Glomerular endothelial cell (primary cell): ENCODE measurements at places on chromosomes 7 and 10.

DNA sequence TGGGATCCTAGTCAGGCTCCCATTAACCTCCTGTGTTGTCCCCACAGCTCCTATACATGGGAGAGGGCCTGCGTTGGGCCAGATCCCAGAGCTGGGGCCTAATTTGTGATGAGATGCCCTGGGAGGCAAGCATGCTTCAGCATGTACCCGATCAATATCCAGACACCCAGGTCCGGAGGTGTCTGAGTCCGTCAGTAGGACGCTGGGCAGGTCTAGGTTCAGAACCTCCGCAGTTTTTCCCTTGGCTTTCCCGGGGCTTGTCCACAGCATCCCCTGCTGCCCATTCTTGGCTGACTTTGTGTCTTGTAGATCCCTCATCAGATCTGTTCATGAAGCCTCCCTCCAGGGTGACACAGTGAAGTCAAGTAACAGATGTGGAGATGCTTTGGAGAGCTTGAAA is 32.7 kb upstream of the RBAK start:
- DNase-seq: no peak

DNA sequence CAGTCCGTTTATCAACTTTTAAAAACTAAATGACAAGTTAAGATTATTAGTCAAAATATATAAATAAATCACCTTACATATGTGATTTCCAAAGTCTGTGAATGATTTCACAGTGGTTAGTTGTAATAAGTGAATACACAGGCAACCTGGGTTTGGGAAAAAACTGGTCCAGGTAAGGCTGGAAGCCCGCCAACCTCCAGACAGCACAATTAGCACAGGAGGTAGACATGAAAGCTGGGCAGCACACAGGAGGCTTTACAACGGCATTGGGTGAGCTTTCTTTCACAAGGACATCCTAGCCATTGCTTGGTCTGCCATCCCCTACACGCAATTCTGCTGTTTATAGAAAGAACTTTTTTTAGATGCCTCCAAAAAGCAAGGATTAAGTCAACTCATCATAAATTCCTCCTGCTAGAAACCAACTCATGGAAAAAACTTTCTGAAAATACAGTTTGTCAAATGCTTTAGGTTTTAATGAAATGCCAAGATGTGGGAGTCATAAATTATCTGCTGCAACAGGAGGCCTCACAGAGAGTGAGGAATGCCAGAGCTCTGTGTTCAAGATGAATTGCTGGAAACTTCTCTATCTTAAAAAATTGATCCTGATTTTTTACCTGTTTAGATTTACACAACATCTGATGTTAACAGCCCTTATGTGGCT is 346.8 kb upstream of the NFE2L3 start:
- no peak for DNase-seq

GRCh38 chr7:143913945-143914615 is 12.1 kb upstream of the TCAF1 start:
- DNase-seq: no peak

GRCh38 chr7:1054861-1055450 is 10.6 kb downstream of the GPR146 start:
- DNase-seq: no peak

DNA sequence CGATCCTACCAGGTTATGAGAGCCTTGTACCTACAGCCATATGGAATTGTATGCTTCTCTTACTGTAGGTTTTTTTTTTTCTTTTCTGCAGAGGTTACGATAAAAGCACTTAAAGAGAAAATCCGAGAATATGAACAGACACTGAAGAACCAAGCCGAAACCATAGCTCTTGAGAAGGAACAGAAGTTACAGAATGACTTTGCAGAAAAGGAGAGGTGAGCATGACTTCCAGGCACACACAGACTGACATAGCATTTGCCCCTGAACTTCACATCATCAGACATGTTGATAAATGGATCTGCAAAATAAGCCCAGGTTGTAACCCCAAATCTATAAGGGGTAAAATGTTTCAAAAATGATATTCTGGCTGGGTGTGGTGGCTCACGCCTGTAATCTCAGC is 182.4 kb upstream of the SH2B2 start:
- no peak for DNase-seq

GRCh38 chr10:32951111-32951510 is 6.9 kb downstream of the ITGB1 start:
- no peak for DNase-seq

- no peak for DNase-seq
Measured at GRCh38 chr10:100436255-100436654, 26.6 kb upstream of the WNT8B start.

GRCh38 chr10:71068861-71069271 is 143.5 kb upstream of the UNC5B start:
- no peak for DNase-seq

GRCh38 chr10:72545546-72545945 is 80.3 kb downstream of the MICU1 start:
- no peak for DNase-seq

DNA sequence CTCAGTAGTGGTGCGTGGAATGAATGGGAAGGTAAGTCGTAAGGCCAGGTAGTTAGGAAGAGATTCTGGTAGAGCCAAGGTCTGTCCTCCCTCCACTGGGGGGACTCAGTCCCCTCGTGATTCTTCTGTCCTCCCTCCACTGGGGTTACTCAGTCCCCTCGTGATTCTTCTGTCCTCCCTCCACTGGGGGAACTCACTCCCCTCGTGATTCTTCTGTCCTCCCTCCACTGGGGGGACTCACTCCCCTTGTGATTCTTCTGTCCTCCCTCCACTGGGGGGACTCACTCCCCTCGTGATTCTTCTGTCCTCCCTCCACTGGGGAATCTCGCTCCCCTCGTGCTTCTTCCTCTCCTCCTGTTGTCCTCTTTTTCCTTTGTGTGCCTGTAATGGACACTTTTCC is 125.1 kb downstream of the CELF2 start:
- no peak for DNase-seq

GRCh38 chr7:749140-749551 is 22.1 kb upstream of the PRKAR1B start:
- no peak for DNase-seq

DNA sequence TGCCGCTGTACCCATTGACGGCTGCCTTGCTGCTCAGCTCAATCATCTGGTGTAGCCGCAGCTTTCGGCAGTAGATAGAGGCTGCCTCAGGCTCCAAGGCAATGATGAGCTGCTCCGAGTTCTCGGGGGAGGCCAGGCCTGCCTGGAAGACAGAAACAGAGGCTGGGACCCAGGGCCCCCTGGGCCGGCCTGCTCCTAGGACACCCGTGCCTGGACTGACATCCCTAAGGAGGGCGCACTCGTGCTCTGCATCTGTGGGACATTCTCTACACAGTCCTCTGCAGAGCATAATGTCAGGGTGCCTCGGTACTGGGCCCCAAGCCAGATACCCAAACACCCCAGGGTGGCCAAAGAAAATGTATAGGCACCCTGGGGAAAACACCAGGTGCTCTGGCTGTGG is 58.5 kb downstream of the HSPA12A start:
- DNase-seq: no peak

DNA sequence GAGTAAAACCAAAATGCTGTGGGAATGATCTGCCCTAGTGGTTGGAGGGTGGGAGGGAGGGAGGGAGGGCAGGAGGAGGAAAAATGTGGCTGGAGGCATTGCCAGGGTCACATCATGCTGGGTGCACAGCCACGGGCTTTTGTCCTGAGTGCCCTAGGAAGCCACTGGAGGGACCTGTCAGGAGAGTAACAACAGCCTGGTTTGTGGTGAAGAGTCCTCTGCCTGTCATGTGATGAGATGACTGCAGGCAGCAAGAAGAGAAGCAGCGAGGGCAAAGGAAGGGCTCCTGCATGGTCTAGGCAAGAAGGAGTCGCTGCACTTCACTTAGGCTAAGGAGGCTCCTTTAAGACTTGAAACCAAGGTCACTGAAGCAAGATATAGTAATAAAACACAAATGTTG is 65.6 kb downstream of the PKD1L1 start:
- no peak for DNase-seq

- DNase-seq: no peak
Measured at GRCh38 chr7:10973942-10974911, 555 bp downstream of the PHF14 start.

DNA sequence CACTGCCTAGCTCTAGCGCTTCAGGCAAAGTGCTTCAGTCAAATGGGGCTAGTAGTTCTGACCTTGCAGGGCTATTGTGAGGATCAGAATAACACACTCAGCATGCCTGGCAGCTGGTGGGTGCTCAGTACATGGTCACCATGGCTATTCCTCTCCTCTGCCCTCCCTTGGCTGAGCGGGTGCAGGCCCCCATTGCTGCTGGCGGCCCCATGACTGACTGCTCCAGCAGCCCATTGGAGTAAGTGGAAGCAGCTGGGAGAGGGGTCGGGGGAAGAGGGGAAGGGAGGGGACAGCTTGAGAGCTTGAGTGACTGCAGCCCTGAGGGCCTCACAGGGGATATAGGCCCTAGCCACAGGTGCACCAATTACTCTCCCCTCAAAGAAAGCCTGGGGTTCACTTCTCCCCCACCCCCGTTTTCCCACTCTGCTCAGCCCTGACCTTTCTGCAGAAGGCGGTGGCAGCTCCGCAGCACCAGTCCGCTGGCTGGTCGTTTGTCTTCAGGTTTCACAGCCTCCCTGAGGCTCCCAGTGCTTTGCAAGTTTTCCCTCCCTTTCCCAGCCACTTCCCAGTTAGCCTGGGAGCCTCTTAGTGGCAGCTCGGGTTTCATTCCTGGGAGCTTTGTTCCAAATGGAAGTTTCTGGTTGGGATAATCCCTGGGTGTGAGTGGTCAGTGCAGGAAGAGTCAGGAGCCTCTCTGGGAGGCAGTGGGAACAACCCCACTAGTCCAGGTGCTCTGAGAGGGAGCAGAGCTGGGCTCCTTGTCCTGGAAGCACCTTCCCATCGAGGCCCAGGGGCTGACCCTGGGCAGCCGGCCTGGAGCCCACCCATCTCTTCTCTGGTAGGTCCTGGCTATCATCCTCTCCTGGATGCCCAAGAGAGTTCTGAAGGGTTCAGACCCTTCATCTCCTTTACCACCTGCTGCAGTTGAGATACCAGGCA is 16.3 kb downstream of the FGF8 start:
- DNase-seq: no peak

GRCh38 chr10:115957786-115958442 is 315.1 kb downstream of the GFRA1 start:
- no peak for DNase-seq

- no peak for DNase-seq
Measured at GRCh38 chr7:93171606-93172226, 23.5 kb upstream of the SAMD9L start.

GRCh38 chr7:156783864-156784263 is 109.1 kb downstream of the LMBR1 start:
- no peak for DNase-seq

GRCh38 chr7:114924038-114924712 is 2.3 kb downstream of the MDFIC start:
- no peak for DNase-seq

DNA sequence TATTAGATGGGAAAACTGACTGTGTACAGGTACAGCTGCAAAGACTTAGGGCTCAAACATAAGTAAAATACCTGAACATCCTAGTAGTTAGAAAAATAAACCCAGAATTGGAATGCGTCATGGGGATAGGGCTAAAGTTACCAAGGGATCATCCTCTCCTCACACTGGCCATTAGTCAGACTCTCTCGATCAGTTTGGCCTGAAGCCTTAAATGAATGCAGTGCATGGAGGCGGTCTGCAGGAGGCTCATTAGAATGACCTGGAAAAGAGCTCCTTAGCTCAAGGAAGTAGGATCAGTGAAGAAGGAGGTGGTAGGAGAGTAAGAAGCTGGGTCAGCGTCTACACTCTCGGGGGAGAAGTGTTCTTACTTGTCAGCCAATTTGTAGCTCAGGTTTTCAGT is 35.3 kb downstream of the DENND2A start:
- no peak for DNase-seq

GRCh38 chr10:89003344-89003743 is 12.7 kb downstream of the FAS start:
- no peak for DNase-seq

- DNase-seq: no peak
Measured at GRCh38 chr10:112208292-112208691, 24.7 kb upstream of the GPAM start.

DNA sequence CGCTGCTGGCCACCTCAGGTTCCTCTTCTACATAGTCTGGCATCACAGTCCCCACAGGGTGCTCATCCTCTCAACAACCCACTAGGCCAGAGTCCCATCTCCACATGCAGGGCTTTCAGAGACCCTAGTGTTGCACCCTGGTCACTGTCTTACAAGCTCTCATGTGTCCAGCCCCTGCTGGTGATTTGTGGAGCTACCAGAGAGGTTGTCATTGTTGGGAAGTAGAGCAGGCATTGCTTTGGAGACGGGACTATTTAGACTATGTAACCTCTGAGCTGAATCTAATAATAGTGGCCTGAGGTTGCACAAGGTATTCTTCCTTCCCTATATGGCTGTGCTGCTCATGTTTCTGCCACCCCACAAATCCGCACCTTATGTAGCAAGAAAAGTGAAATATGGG is 135.3 kb upstream of the VWC2 start:
- no peak for DNase-seq

- peak; percentile 73 for DNase-seq
Measured at GRCh38 chr7:141788296-141788695, 1.7 kb upstream of the TAS2R5 start.

DNA sequence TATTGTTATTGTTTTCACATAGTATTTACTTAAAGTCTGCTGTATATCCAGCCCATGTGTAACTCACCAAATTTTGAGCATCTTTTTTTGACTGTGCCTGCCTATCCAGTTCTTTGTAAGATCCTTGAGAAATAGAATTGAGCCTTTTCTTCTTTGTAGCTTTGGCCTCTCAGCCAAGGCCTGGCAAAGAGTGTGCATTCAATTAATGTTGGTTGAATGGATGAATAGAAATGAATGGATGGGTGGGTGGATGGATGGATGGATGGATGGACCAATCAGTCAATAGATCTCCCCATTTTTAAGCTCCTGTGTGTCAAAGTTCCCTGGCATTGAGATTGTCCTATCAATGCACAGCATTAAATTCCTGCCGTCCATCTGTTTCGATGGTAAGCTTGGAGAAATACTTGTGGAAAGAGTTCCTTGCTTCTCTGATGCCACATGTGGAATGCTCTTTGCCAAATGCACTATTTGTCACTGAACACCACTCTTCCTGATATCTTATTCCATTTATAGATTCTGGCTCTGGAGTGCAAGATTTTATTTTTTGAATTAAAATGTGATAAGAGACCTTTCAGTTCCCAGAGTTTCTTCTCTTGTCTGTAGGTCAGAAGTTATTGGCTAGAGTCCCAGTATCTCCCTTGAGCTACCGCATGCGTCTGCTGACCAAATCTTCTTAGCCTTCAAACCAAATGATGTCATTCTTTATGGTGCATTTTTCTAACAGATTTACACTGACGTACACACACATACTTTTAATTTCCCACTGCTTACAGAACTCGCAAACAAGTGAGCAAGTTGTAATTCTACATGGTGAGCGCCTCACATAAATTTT is 20.7 kb upstream of the ADRB1 start:
- DNase-seq: no peak
